ENCODE measurements at places on chromosomes 1 and 21. TPM values are rescaled to one million over a fixed set of nuclear protein-coding genes. Genes with fewer than 3 reads are reported as not detected.

UTS2 gene
- total RNA-seq, result not detected

CALML6 gene
- 0.51 TPM for total RNA-seq

HES2 gene
- total RNA-seq, result not detected

PTPN7 gene
- 304 TPM for total RNA-seq

EXO1 gene
- 25.5 TPM for total RNA-seq

AMY1B gene
- total RNA-seq, result not detected

TACSTD2 gene
- total RNA-seq, result 0.08 TPM

DNA sequence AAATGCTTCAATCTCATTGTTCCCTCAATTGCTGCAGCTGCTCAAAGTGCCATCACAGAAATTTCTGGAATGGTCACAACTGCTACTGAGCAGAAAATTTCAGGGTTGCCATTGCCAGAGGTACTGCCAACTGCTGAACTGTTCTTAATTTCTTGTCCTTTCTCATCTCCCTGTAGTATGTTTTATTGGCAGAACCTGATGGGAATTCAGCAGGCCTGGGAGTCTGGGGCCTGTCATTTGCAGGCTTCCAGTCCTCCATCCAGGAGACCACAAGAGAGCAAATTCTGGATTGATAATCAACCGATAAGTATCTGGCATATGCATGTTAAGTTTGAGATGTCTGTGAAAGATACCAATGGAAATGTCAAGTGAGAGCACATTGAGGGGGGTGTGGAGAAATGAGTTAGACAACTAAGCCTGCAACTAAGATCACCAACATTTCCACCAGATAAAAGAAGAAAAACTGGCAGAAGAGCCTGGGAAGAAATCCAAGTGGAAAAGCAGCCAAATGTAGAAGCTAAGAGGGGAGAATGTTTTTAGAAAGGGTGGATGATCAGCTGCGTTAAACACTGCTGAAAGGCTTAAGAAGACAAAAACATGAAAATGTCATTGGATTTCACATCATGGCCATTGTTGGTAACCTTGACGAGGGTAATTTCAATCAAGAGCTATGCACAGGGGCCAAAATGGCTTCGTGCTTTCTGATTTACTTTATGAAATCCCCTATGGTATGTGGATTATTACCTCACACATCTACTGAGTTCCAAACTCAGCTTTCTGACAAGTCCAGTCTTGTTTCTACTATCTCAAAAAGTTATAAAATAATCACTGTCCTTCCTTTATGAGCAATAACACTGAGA, 648.1 kb downstream of the PLPP3 start:
- DNase-seq, result no peak

DNA sequence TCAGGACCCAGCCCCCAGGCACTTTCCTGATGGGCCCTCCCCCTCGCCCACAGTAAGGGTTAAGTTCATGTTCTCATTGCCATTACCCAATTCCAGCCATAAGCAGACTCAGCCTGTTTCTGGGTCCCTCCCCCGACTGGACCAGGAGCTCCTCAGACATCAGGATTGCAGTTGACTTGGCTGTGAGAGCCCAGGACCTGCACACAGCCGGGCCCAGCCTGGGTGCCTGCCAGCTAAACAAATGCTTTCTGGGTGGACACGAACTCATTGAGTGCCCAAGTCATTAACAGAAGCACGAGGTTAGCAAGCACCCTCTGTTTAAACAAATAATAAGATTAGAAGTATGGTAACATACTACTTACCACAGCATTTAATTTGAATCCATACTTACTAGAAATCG, 147.9 kb upstream of the POU3F1 start:
- DNase-seq, result no peak

DNA sequence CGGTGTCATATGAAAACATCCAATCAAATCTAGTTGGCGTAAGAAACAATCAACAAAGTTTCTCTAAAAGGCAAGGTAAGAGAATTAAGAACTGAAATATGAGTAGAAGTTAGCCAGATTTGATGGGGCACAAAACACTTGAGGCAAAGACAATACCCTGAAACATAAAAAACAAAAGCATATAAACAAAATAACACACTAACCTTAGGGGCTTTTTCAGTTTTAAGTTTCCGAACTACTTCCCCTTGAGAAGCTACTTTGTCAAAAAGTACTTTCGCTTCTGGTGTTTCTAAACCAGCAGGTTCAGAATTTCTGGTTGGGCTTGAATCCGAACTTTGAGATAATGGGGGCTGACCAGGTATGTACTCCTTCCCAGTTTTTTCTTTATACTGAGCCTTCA, 57.9 kb downstream of the EPRS1 start:
- DNase-seq, result no peak

- no peak for DNase-seq
Measured at GRCh38 chr1:200174525-200175295, 147.2 kb downstream of the NR5A2 start.

GRCh38 chr1:180269645-180270529, 39.8 kb downstream of the LHX4 start:
- no peak for DNase-seq

DNA sequence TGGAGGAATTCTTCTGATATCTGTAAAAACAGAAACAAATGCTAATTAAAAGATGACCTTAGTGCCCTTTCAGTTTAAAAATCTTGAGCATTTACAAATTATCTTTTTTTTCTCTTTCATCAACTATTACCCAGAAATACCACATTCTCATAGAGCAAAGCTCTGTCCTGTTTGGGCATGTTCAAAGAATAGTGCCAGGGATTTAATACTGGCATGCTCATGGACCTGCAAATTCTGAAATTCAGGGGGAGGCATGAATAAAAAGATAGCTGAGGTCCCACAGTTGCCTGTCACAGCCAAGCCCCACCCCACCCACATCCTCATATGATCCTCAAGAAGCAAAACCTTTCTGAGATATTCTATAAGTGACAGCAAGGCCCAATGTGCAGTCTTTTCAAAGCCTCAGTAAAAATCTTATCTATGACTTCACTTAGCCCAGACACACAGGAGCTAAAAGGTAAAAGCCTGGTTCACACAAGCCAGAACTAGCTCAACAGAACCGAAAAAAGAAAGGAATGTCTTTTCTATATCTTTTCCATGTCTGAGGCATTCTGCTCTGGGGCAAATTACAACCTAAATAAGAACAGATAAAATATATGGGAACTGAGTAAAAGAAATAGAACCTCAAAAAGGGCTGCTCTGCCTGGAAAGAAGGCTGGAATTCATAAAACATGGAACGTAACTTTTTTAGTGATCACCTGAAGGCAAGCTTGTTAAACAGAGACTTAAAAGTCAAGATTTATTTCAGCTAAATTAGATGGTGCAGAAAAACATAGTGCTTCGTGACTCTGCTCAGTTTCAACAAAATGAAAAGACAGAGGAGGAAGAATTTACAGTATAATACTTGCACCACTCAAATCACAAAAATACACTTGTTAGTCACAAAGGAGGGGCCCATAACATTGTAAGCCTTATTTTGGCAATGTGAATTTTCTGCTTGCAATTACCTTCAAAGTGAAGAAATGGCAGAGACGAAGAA, 11.0 kb downstream of the WLS start:
- no peak for DNase-seq

DNA sequence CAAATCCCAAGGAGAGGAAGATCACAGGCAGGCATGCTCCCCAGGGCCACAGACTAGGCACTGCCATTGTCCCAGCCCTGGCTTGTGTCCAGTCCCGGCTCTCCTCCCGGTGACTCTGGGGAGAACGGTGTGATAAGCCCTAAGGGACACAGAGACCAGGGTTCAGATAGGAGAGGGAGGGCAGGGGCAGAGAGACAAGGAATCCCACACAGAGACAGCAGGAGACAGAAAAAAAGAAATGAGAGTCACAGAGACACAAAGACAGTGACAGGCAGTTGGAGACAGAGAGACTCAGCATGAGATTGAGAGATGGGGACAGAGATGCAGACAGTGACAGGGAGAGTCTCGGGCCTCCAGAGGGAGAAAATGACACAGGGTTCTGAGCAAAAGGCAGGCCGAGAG, 361 bp downstream of the INSRR start:
- DNase-seq, result no peak

DNA sequence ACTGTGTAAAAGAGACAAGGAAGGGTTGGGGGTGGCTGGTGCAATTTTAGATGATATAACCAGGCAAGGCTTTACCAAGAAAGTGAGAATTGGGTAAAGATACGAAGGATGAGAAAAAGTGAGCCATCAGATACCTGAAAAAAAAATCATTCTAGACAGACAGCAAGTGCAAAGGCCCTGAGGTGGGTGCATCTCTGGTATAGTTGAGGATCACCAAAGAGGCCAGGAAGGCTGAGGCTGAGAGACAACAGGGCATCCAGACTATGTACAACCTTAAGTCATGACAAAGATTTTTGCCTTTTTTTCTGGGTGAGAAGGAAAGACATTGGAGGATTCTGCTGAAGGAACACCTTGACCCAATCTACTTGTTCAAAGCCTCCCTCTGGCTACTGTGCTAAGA, 29.9 kb downstream of the RXRG start:
- DNase-seq, result no peak

GRCh38 chr1:99591886-99592285, 54.0 kb upstream of the PALMD start:
- DNase-seq, result no peak

DNA sequence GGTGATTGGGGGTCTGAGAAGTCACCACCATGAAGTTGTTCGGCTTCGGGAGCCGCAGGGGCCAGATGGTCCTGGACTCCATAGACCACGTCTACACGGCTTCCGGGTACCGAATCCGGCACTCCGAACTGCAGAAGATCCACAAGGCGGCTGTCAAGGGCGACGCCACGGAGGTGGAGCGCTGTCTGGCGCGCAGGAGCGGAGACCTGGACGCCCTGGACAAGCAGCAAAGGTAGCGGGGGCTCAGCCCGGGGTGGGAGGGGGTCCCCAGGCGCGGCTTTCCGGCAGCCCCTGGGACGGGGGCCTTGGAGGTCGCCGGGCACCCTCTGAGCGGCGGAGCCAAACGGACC, 146.5 kb downstream of the LIPI start:
- DNase-seq, result no peak

DNA sequence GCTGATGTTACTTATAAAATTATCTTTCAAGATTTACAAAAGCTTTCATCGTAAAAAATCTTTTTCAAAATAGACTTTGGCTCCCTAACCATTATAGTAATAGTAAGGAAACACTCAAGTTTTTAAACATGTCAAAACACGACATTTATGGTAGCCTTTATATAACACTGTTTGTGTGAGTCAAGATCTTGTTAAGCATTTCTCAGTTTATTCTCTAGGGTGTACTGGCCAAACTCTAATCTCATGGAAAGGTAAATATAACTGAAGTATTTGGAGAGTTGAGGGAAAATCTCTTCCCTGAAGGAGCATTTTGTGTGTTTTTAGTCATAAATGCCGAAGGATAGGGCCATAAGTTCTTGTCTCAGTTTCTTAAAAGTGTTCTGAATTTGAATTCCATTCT, 790.9 kb upstream of the NCAM2 start:
- DNase-seq, result no peak

- no peak for DNase-seq
Measured at GRCh38 chr21:29343519-29343918, 44.8 kb downstream of the BACH1 start.

DNA sequence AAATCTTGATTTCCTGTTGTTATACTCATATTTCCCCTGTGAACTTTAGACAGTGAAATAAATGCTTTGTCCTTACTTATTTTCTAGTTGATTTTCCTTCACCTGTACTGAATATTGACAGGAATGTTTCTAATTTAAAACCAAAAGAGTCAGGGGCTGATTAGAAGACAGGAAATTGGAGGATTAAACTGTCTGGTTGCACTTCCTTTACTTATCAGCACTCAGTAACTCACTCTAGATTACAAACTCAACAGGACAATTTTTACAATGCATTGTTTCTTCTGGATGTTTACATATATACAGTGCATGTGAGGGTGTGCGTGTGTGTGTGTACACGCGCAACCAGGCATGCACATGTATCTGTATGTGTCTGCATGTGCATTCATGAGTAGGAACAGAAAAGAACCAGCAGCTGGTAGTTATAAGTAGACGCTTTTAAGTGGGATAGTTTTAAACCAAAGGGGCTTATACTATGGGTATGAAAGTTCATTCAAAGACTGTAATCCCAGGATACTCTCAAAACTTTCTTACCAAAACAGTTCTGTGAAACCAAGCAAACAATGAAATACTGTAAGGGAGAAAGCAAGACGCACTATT, 212.0 kb upstream of the NFIA start:
- DNase-seq, result no peak

DNA sequence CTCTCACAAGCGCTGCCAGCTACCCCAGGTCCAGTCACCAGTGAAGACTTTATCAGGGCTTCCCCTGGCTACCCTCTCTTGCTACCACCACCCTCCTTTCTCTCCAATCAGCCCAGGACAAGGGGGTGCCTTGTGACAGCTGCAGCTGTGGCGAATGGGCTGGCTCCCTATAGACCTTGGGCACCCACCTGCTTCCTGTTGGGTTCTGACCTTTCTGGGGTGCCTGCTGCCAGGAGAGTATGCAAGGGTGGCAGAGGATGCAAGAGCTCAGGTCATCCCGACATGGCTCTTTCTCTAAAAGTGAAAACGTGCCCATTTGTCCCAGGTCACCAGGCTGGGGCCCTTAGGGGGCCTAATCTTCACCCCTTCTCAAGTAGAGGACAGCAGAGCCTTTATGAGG, 6.6 kb downstream of the KLHDC8A start:
- no peak for DNase-seq

DNA sequence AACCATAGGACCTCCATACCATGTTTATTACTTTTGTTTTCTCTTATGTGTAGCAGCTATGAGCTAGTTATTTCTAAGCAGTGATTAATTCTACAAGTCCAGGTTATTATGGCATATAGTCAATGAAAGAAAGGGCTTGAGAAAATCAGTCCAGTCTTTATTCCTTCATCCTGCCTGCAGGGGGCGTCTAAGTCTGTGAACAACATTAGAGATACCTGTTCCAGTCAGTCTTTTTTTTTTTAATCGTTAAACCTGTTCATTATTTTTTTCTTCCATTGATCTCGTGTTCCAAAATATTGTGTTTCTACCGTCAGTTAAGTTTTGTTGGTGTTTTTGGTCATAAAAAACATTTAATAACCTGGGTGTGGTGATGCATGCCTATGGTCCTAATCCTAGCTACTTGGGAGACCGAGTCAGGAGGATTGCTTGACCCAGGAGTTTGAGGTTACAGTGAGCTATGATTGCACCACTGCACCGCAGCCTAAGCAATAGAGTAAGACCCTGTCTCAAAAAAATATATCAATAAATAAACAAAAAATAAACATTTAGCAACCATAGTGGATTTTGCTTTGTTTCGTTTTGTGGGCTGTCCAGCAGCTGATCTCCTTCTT, 29.4 kb upstream of the CD2 start:
- peak; percentile 85 for DNase-seq

DNA sequence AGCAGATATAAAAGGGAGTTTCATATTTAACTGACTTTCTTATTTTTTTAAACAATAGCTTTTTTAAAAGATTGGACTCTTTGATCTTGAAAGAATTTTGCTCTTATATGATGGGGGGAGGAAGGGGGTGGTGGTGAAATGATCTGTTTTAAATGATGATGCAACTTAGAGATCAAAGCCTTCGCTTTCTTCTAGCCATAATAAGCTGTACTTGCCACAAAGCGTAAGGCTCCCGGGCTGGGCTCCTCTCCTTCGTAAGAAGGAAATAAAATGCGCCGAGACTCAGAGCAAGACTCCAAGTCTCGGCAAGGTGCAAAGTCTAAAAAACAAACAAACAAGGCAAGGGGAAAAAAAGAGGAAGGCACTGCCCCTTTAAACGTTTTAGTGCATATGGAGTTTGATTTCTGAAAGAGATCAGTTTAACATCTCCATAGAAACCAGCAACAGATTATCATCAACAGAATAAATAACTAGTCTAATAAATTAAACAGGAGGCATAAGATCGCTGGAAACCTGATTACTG, 3.3 kb downstream of the CASZ1 start:
- DNase-seq, result no peak

- peak; percentile 30 for DNase-seq
Measured at GRCh38 chr1:33094971-33095604, 14.1 kb downstream of the AZIN2 start.

GRCh38 chr1:40004857-40005256, 35.7 kb upstream of the CAP1 start:
- DNase-seq, result no peak
